ENCODE measurements at places on chromosomes 5 and 9. TPM values are rescaled to one million over a fixed set of nuclear protein-coding genes. Genes with fewer than 3 reads are reported as not detected.

LCN15 gene
- not detected for total RNA-seq

EQTN gene
- total RNA-seq = not detected

GRCh38 chr9:115717298-115717697, 436.3 kb upstream of the PAPPA start:
- DNase-seq = no peak
- H3K27me3 ChIP-seq = no peaks in the 10 kb centered on the region
- no peaks in the 10 kb centered on the region for H3K36me3 ChIP-seq
- H3K27ac ChIP-seq = no peak overlapping the region

GRCh38 chr5:158553195-158553961, 546.3 kb downstream of the EBF1 start:
- DNase-seq = no peak
- no peak overlapping the region for H3K4me3 ChIP-seq
- no peaks in the 10 kb centered on the region for H3K4me1 ChIP-seq
- H3K27ac ChIP-seq = no peak overlapping the region
- no peaks in the 10 kb centered on the region for H3K27me3 ChIP-seq

DNA sequence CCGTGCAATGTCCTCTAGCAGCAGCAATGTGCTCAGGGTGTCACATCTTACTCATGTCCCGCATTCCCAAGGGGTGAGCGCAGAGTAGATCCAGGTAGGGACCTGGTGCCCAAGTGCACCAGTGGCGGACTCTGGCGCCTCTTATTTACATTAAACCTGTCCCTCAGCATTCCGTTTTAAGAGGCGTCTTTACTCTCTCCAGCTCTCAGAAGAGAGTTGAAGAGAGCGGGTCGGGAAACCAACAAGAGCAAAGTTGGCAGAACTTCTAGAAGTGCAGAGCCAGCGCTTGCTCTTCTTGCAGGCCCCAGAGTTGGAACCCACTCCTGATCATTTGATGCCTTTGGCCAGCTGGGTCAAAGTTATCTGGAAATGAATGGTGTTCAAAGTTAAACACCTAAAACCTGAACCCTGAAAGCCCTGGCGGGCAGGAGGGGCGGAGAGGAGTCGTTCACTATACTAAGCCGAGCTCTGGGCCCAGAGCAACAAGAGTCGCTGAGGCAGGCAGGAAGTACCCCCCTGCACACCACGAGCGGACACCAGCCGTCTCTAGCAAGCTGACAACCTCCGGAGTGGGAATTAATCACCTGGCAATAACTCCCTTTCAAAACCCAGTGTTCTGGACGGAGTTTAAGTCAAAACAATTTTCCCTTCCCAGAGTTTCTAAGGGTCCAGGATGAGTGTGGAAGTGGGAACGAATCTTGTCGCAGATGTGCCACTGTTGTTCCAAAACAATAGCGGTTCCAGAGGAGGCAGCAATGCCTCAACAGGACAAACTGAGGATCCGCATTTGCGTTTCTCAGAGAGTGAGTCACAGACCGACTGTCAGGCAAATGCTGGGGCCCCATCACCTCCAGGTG, 122.8 kb downstream of the TMEM161B start:
- no peak overlapping the region for H3K27ac ChIP-seq
- no peak for DNase-seq
- H3K27me3 ChIP-seq = peaks cover 53% of the 10 kb centered on the region

All from activated CD8-positive, alpha-beta memory T cell treated with anti-CD3 and anti-CD28 coated beads, Interleukin-2, amount 10 ng/mL, durations not matched to agents 7 days and 5 days (primary cell).